ENCODE measurements at places on chromosomes 4 and X. TPM values are rescaled to one million over a fixed set of nuclear protein-coding genes. Genes with fewer than 3 reads are reported as not detected.

GRCh38 chr4:15005474-15006115 is 3.3 kb downstream of the CPEB2 start:
- DNase-seq = no peak

- DNase-seq = no peak
These were observed 96.4 kb downstream of the CHIC2 start for GRCh38 chr4:53967986-53968385.

DNA sequence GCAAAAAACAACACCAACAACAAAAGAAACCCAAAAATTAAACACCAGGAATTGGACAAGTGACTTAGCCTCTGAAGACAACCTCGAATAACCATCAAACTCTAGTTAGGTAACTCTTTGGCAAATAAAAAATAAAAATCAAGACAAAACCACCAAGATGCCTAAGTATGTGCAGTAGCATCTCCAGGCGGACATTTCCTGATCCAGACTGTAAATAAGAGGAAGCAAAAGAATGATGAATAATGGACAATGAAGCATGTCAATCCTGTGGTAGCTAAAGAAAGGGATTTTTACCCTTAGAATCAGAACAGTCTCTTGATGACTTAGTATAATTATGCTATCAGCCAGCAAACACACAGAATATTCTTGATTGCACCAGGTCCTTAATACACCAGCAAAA is 276.7 kb upstream of the DIAPH2 start:
- DNase-seq = no peak

Gene KLHL13
- 0.12 TPM for total RNA-seq

- no peak for DNase-seq
These were observed 1582.7 kb downstream of the STIM2 start for GRCh38 chr4:28443371-28443770.

DNA sequence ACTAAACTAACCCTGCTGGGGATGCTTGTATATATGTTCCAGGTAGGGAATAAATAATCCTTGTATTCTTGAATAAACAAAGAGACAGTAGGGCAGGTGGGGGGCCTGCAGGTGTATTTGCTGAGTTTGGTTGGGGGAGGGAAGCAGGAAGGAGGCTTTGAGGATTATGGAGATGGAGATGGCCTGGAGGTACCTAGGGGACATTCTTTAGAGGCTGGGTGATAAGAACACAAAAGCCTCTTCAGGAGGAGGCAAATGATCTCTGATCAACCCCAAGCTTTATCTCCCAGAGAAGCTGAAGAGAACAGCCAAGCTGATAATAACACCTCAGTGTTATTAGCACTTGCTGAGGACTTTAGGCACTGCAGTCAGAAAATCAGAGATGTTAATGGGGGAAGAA is 187.7 kb downstream of the MGST2 start:
- DNase-seq = no peak

DNA sequence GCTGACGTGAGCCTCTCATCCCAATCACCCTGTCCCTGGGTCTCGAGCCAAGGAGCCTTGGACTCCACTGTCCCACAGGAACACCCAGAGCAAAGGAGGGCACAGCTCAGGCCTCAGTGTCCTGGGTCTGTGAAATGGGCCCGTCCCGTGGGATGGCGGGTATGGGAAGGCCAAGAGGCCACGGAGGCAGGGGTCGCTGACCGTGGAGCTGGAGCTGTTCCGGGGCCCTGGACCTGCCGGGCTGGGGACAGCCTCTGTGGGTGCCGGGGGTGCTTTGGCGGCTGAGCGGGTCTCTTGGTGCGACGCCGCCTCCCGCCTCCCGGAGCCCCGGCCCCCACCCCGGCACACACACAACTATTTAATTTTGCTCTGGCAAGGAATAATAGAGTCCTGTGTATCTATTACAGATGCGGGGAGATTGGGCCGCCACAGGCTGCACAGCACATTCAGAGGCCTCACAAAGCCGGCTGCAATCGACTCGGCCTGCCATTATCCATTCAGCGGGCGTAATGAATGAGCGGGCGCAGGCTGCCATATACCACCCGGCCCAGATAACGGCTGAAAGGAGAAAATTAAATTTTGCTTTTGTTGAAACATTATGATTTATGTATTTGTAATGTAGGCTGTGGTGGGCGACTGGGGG is 83.9 kb upstream of the NKX1-1 start:
- no peak for DNase-seq

Gene CENPVL2
- not detected for total RNA-seq

DNA sequence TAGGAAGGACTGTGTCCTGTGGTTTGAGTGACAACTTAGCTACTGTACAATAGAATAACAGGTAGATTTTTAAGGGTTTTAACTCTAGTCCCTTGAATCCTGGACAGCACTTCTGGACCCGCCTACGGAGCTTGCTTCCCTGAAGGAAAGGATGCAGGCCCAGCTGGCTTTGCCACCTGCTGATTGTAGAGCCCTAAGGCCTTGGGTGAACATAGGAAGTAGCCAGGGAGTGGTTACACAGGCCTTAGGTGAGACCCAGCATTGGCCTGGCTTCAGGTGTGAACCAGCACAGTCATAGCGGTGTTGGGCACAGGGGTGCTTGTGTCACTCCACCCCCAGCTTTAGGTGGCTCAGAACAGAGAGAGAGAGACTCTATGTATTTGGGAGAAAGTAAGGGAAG is 413.5 kb downstream of the GRIA2 start:
- no peak for DNase-seq

- DNase-seq = no peak
These were observed 53.0 kb downstream of the MSN start for GRCh38 chrX:65720381-65720964.

Data from RPMI7951 (cell line).